ENCODE measurements at places on chromosomes 11 and 22.

GRCh38 chr11:70402016-70402415 is 3.7 kb downstream of the CTTN start:
- H3K4me3 ChIP-seq, result no peak overlapping the region
- no peak overlapping the region for H3K27ac ChIP-seq
- peak; percentile 33 for DNase-seq
- peaks cover 21% of the 10 kb centered on the region for H3K36me3 ChIP-seq

DNA sequence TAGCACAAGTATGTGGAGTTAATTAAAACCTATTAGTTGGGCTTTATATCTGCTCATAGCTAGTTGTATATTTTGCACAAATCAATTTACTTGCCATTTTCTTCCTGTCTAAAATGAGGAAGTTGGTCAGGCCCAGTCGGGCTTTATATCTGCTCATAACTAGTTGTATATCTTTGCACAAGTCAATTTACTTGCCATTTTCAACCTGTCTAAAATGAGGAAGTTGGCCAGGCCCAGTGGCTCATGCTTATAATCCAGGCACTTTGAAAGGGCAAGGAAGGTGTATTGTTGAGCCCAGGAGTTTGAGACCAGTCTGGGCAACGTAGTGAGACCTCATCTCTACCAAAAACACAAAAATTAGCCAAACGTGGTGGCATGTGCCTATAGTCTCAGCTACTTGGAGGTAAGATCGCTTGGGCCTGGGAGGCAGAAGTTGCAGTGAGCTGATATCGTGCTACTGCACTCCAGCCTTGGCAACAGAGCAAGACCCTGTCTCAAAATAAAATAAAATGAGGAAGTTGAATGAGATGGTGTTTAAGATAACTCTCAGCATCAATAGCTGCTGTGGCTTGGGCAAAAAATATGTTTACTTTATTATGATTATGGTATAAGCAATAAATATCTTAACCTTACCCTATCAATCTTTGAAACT is 1558.6 kb upstream of the RAG2 start:
- no peak overlapping the region for H3K4me3 ChIP-seq
- H3K27ac ChIP-seq, result no peak overlapping the region
- no peak for DNase-seq
- H3K27me3 ChIP-seq, result no peaks in the 10 kb centered on the region
- no peaks in the 10 kb centered on the region for H3K4me1 ChIP-seq
- no peaks in the 10 kb centered on the region for H3K36me3 ChIP-seq

DNA sequence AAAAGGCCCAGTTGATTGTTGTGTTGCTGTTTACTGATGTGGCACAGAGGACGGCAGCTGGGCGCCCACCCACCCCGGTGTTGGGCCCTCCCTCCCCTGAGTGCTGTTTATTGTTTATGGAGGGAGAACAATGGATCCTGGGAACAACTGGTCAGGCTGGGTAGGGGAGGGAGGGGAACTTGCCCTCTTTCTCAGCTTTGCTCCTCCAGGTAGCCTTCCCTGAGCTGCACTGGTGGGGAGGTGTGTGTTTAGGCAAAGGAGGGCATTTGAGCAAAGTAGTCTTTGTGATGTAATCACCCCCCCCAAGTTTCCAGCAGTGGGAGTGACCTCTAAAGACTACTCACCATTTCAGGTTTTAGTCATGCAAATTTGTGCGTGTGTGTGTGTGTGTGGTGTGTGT is 1035.3 kb downstream of the NTM start:
- H3K27me3 ChIP-seq, result peaks cover 27% of the 10 kb centered on the region
- peaks cover 2% of the 10 kb centered on the region for H3K4me1 ChIP-seq
- no peak overlapping the region for H3K27ac ChIP-seq
- H3K4me3 ChIP-seq, result no peak overlapping the region
- no peak for DNase-seq
- H3K36me3 ChIP-seq, result no peaks in the 10 kb centered on the region

DNA sequence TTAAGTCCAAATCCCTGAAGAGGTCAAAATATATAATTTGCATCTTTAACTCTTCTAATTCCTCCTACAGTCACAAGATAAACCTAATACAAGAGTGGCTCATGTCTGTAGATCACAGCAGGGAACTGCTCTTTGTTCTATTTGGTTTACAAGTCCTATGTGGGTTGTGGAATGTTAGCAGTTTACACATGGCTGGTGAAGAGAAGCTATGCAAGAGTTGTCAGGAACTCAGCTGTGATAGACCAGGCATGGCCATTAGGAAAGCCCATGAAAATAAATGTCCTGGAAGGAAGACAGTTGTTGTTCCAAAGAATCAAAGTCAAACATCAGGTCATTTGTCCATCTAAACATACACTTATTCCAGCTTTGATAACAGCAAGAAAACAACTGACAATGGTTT is 312.4 kb upstream of the PITPNB start:
- H3K27ac ChIP-seq, result peak overlapping the region; percentile 71
- DNase-seq, result peak; percentile 65
- H3K27me3 ChIP-seq, result no peaks in the 10 kb centered on the region
- no peak overlapping the region for H3K4me3 ChIP-seq
- no peaks in the 10 kb centered on the region for H3K36me3 ChIP-seq

GRCh38 chr11:17014833-17015626 is 816 bp upstream of the PLEKHA7 start:
- no peaks in the 10 kb centered on the region for H3K36me3 ChIP-seq
- peak overlapping the region; percentile 69 for H3K4me3 ChIP-seq
- H3K27ac ChIP-seq, result peak overlapping the region; percentile 2
- peak; percentile 20 for DNase-seq
- peaks cover 19% of the 10 kb centered on the region for H3K4me1 ChIP-seq

GRCh38 chr22:18997306-18997924 is 61.3 kb upstream of the PRODH start:
- H3K36me3 ChIP-seq, result no peaks in the 10 kb centered on the region
- peaks cover 5% of the 10 kb centered on the region for H3K4me1 ChIP-seq
- no peak overlapping the region for H3K4me3 ChIP-seq
- H3K27ac ChIP-seq, result no peak overlapping the region
- H3K27me3 ChIP-seq, result peaks cover 83% of the 10 kb centered on the region
- DNase-seq, result no peak

- H3K27me3 ChIP-seq, result no peaks in the 10 kb centered on the region
- H3K4me1 ChIP-seq, result no peaks in the 10 kb centered on the region
- DNase-seq, result no peak
- H3K4me3 ChIP-seq, result no peak overlapping the region
Observed at GRCh38 chr11:111770581-111771134, 4.5 kb upstream of the PPP2R1B start.

Data from mesenchymal stem cell (in vitro differentiated cells and primary cell).